EH (cell line): ENCODE measurements at places on chromosomes 2 and 18.

DNA sequence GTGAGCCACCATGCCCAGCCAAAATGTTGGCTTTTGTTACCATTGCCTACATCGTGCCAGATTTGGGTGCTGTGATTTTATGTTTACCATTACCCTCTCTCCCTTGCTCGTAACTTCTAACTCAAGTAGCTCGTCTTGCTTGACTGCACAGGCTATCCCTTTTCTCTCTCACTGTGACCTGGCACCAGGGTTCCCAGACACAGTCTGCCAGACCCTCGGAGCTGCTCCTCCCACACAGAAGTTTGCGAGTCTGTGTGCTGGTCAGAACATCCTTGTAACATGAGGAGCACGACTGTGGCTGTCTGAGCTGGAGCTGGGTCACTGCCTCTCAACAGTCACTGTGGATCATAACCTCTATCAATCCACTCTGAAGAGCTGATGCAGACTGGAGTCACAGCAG lies 152.5 kb upstream of the ACKR3 start:
- no peak for DNase-seq

- DNase-seq = peak; percentile 4
These were observed 35.7 kb upstream of the KYNU start for GRCh38 chr2:142841788-142842187.

GRCh38 chr2:135798762-135799161 lies 38.2 kb downstream of the LCT start:
- no peak for DNase-seq

DNA sequence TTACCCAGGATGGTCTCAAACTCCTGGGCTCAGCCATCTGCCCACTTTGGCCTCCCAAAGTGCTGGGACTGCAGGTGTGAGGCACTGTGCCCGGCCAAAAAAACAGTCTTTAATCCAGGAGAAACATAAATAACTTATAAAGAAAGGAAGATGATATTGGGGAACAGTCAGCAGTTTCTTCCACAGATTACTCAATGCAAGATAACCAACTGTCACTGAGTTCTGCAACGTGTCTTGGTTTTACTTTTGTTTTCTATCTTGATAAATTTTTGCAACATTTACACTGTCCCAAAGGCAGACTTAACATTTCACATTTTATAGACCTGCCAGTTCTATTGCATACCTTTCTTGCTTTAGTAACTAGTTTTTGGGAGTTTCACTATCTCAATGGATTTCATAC lies 71.1 kb downstream of the ANKRD44 start:
- no peak for DNase-seq

DNA sequence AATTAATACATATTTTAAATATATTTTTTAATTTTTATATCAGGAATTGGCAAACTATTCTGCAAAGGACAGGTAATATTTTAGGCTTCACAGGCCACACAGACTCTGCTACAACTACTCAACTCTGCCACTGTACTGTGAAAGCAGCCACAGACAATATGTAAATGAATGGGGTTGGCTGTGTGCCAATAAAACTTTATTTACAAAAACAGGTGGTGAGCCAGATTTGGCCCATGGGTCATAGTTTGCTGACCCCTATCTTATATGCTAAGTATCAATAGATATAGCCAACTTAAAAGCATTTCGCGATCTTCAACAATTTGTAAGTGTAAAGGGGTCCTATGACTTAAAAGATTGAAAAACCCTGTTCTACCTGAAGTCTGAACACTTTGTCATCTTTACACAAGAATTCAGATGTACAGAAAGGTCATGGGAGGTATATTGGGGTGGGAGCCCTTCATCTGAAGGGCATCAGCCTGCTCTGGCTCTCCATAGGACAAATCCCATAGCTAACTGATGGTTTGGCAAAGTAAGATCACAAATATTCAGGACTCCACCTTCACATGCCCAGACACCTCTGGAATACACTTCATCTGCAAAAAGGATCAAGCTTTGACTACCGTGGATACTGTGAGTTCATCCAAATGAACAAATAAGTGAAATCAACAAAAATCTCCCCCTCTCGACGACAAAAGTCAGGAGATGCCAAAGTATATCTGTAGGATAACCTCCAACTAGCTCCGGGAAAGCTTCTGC lies 65.9 kb downstream of the C1D start:
- no peak for DNase-seq

GRCh38 chr2:112433932-112434730 lies 686 bp upstream of the RGPD8 start:
- DNase-seq = no peak

DNA sequence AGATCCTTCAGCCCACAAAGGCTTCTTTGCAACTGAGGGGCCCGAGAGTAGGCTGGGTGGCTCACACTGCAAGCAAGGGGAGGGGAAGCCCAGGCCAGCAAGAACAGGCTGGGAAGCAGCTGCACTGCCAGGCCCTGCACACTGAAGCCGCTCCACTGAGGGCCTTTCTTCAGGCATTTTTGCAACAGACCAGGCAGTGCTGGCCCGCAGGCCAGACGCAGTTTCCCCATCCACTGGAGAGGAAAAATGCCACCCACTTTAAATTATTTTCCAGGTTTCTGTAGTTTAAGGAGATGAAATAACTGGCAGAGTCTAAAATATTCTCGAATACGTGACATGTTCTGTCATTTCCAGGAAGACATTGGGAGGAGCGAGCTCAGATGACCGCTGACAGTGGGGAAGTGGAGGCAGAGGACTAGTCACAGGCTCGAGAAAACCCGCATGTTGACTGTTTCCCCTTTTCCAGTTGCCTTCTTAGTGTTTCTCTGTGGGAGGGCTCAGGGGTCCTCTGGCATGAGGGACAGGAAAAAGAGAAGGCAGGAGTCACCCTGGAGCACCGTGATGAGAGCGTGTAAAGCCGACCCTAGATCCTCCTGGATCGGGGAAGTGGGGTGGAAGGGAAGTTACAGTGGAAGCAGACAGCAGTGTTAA lies 53.3 kb upstream of the B3GNT7 start:
- DNase-seq = no peak

- DNase-seq = no peak
These were observed 105.5 kb downstream of the FMNL2 start for GRCh38 chr2:152440460-152440859.
